ENCODE measurements at places on chromosomes 3 and 15. TPM values are rescaled to one million over a fixed set of nuclear protein-coding genes. Genes with fewer than 3 reads are reported as not detected.
A peak's percentile ranks its signal among the peaks of the same experiment; 100 is the strongest.

The PGBD4 gene
- total RNA-seq: 2.9 TPM

- H3K4me3 ChIP-seq: no peak overlapping the region
- no peaks in the 10 kb centered on the region for H3K4me1 ChIP-seq
- H3K27me3 ChIP-seq: no peaks in the 10 kb centered on the region
Observed at GRCh38 chr3:197189623-197190022, 108.8 kb downstream of the DLG1 start.

- no peak overlapping the region for H3K4me3 ChIP-seq
- H3K36me3 ChIP-seq: no peaks in the 10 kb centered on the region
- peak; percentile 74 for DNase-seq
- H3K4me1 ChIP-seq: peaks cover 18% of the 10 kb centered on the region
Observed at GRCh38 chr3:11282250-11283138, 10.3 kb downstream of the ATG7 start.

GRCh38 chr3:7518456-7518855 lies 657.5 kb downstream of the GRM7 start:
- H3K4me3 ChIP-seq: no peak overlapping the region
- no peaks in the 10 kb centered on the region for H3K4me1 ChIP-seq
- DNase-seq: peak; percentile 20
- H3K27ac ChIP-seq: no peak overlapping the region

- peak overlapping the region; percentile 97 for H3K27ac ChIP-seq
- peaks cover 8% of the 10 kb centered on the region for H3K4me1 ChIP-seq
- no peaks in the 10 kb centered on the region for H3K36me3 ChIP-seq
- H3K27me3 ChIP-seq: no peaks in the 10 kb centered on the region
Observed at GRCh38 chr3:33659856-33660434, 58.1 kb downstream of the CLASP2 start.

GRCh38 chr15:74402873-74403587 lies 30.7 kb downstream of the SEMA7A start:
- no peaks in the 10 kb centered on the region for H3K36me3 ChIP-seq
- H3K27me3 ChIP-seq: peaks cover 2% of the 10 kb centered on the region
- no peak overlapping the region for H3K27ac ChIP-seq
- no peak overlapping the region for H3K4me3 ChIP-seq
- no peak for DNase-seq

- H3K36me3 ChIP-seq: no peaks in the 10 kb centered on the region
- no peaks in the 10 kb centered on the region for H3K27me3 ChIP-seq
- H3K4me1 ChIP-seq: peaks cover 3% of the 10 kb centered on the region
- peak overlapping the region; percentile 98 for H3K27ac ChIP-seq
- peak overlapping the region; percentile 96 for H3K4me3 ChIP-seq
Observed at GRCh38 chr3:113018536-113019181, 27.9 kb downstream of the GTPBP8 start.

The TICRR gene
- total RNA-seq: 2.0 TPM

The TTC21A gene
- total RNA-seq: 13.4 TPM

GRCh38 chr15:60583946-60584345 lies 105.0 kb upstream of the ICE2 start:
- H3K27me3 ChIP-seq: no peaks in the 10 kb centered on the region
- DNase-seq: no peak
- no peaks in the 10 kb centered on the region for H3K36me3 ChIP-seq
- no peak overlapping the region for H3K4me3 ChIP-seq

GRCh38 chr3:156825795-156826143 lies 384 bp upstream of the LEKR1 start:
- no peaks in the 10 kb centered on the region for H3K36me3 ChIP-seq
- no peaks in the 10 kb centered on the region for H3K27me3 ChIP-seq
- peak overlapping the region; percentile 81 for H3K4me3 ChIP-seq
- H3K4me1 ChIP-seq: peaks cover 8% of the 10 kb centered on the region

The ITIH3 gene
- 2.0 TPM for total RNA-seq

DNA sequence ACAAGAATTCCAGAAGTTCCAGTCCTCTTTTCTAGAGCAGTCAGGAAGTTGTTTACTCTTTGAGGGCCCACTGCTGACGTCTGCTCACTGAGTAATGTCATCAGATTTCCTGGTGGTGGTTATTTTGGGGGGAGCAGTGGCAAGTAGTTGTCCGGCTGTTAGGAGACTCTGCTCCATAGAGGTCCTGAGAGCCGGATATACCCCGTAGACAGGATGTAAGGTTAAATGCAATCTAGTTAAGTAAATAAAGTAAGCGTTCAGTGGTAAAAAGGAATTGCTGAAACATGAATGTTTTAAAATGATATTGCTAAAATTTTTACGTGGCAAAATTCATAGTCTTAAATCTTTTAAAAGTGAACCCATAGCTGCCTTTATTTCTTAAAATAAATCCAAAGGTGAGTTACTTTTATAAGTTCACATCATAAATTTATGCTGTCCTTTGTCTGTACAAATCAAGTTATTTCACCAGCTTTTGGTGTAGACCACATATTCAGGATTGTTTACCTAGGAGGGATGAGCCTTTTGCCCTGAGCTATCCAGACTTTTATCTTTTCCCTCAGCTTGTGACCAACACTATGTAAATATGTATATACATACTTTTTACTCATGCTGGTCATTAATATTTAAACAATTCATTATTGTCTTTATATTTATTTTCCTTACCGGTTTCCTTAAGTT lies 65.8 kb downstream of the PDE8A start:
- no peaks in the 10 kb centered on the region for H3K4me1 ChIP-seq
- H3K36me3 ChIP-seq: no peaks in the 10 kb centered on the region
- no peak for DNase-seq

DNA sequence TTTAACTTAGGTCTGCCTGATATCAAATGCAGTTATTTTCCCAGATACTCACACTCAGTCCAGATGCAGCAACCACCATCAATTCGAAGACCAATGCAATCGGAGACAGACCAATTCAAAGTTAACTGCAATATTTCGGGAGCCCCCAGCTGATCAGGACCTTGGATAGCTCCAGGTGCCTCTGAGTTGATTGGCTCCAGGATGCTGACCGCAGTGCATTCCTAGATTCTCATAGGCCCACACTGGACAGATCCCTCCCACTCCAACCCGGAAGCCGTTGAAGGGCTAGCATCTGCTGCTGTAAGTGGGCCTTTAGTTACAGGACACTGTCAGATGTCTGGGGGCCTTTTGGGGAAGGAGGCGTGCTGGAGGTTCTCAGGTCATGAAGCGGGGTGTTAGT lies 89.5 kb upstream of the ATP2B2 start:
- no peak overlapping the region for H3K27ac ChIP-seq
- H3K36me3 ChIP-seq: peaks cover 4% of the 10 kb centered on the region
- H3K4me3 ChIP-seq: no peak overlapping the region

The CCR8 gene
- total RNA-seq: not detected

- no peak for DNase-seq
- no peak overlapping the region for H3K4me3 ChIP-seq
- no peak overlapping the region for H3K27ac ChIP-seq
- H3K27me3 ChIP-seq: no peaks in the 10 kb centered on the region
- H3K36me3 ChIP-seq: peaks cover 5% of the 10 kb centered on the region
Observed at GRCh38 chr15:83613714-83614113, 40.2 kb upstream of the ADAMTSL3 start.

The MED12L gene
- 11.9 TPM for total RNA-seq

GRCh38 chr15:63025460-63025859 lies 17.1 kb upstream of the TPM1 start:
- no peak overlapping the region for H3K4me3 ChIP-seq
- H3K4me1 ChIP-seq: no peaks in the 10 kb centered on the region
- H3K27ac ChIP-seq: no peak overlapping the region
- DNase-seq: no peak

The GLDN gene
- total RNA-seq: 34.7 TPM

DNA sequence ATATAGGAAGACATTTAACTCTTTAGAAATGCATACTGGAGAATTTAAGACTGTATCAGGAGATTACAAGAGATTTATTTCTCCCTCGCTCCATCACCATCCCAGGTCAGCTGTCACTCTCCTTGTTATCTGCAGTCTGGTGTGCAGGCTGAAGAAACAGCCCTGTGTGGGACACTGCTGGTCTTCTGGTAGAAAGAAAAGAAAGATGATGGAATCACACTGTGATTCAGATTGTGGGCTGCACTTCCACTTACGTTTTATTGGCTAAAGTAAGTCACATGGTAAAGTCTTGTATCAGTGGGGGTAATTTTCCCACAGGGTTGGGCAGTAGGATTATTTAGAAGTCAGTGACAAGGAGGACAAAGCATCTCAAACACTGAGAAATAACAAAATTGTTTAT lies 18.1 kb upstream of the ATP1B3 start:
- H3K4me1 ChIP-seq: no peaks in the 10 kb centered on the region
- DNase-seq: no peak
- H3K27ac ChIP-seq: no peak overlapping the region

The MAP1A gene
- total RNA-seq: 148 TPM

The NEK10 gene
- 33.1 TPM for total RNA-seq

DNA sequence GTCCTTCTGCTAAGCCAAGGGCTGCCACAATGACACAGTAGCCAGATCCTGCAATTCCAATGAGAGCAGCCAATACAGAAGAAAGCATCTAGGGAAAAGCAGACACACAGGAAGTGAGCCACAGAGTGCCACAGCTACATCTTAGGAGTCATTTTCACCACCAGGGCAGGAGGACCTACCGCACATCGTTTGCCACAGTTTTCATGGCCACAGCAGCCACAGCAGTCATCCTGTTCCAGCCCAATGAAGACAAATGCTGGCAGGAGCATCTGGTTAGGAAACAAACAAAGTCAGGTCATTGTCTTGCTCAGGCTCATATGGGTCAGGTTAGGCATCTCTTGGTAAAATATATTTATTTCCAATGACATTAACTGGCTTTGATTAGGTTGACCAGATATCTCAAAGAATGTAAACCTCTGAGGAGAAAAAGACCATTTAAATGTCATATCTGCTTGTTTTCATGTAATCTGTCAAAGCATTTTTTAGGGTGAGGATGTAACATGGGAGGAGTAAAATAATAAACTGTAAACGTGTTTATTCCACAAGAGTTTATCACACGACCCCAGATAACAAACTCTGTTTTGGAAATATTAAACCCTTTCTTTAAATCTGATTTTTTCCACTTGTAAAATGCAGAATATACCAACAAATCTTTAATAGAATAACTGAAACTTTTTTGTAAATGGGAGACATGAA lies 1.8 kb downstream of the TM4SF1 start:
- H3K4me3 ChIP-seq: no peak overlapping the region
- H3K36me3 ChIP-seq: no peaks in the 10 kb centered on the region
- H3K27ac ChIP-seq: no peak overlapping the region
- H3K27me3 ChIP-seq: no peaks in the 10 kb centered on the region
- peaks cover 17% of the 10 kb centered on the region for H3K4me1 ChIP-seq

DNA sequence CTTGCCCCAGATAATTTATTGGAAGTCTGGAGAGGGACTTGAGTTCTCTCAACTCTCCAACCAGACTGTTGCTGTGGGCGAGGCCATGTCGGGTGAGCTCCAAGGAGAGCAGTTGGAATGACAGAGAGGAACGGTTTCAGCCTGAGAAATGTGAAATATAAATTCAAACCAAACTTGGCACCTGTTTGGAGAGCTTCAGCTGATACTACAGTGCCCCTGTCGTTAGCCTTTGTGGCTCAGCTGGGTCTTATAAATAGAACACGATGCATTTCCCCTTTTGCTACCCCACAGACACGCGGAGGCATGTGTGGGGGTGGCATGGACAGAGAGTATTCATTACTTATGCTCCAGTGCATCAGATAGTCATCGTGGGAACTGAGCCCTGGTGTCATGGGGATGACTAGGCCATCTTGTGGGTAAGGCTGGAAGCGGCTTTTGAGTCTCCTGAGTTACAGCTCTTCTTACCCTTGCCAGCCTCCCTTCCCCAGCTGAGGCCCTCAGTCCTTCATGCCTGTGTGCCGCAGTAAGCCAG lies 15.6 kb downstream of the SMAD3 start:
- H3K4me3 ChIP-seq: no peak overlapping the region
- H3K27me3 ChIP-seq: no peaks in the 10 kb centered on the region
- H3K36me3 ChIP-seq: no peaks in the 10 kb centered on the region
- H3K4me1 ChIP-seq: peaks cover 18% of the 10 kb centered on the region
- H3K27ac ChIP-seq: peak overlapping the region; percentile 49

- no peaks in the 10 kb centered on the region for H3K4me1 ChIP-seq
- no peak overlapping the region for H3K27ac ChIP-seq
Observed at GRCh38 chr3:177431525-177432176, 234.4 kb upstream of the TBL1XR1 start.

GRCh38 chr3:186854146-186854545 lies 11.6 kb downstream of the ADIPOQ start:
- DNase-seq: no peak
- H3K4me1 ChIP-seq: no peaks in the 10 kb centered on the region
- no peaks in the 10 kb centered on the region for H3K36me3 ChIP-seq
- H3K27ac ChIP-seq: no peak overlapping the region
